ENCODE measurements at places on chromosomes 4 and X.

GRCh38 chr4:153023692-153024394, 87.7 kb downstream of the FHDC1 start:
- no peak for DNase-seq

GRCh38 chr4:2340272-2341061, 78.0 kb downstream of the ZFYVE28 start:
- DNase-seq, result no peak

DNA sequence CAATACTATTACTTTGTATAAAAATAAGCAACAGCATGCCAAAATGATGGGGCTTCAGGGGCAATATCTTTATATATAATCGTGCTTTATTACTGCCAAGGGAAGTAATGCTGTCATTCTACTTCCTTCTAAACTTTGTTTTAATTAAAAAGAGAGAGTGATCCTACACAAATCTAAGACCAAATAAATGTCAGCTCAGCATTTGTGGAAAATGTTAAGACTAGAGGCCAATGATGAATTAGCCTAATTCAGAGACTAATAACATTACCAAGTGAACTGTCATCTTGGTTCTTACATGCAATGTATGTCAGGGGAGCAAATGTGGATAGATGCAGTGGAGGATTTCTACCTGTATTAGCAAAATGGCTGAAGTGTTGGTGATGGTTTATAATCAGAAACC, 166.4 kb upstream of the PTCHD1 start:
- no peak for DNase-seq

DNA sequence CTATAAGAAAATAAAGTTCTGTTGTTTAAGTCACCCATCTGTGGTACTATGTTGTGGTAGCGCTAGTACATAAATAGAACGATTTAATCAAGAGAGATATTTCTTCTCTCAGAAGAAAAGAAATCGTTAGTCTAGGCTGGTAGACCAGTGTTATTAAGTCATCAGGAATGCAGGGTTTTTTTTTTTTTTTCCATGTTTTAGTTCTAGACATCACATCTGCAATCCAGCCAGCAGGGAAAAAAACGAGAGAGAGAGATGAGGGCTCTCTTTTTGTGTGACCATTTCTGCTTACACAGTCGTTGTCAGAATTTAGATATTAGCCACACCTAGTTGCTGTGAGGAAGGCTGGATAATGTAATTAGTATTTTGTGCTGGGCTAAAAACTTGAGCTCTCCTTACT, 417.4 kb downstream of the TMA16 start:
- DNase-seq, result no peak

GRCh38 chr4:166673911-166674310, 560.4 kb downstream of the SPOCK3 start:
- DNase-seq, result no peak

GRCh38 chr4:158496030-158496741, 25.5 kb upstream of the RXFP1 start:
- no peak for DNase-seq

DNA sequence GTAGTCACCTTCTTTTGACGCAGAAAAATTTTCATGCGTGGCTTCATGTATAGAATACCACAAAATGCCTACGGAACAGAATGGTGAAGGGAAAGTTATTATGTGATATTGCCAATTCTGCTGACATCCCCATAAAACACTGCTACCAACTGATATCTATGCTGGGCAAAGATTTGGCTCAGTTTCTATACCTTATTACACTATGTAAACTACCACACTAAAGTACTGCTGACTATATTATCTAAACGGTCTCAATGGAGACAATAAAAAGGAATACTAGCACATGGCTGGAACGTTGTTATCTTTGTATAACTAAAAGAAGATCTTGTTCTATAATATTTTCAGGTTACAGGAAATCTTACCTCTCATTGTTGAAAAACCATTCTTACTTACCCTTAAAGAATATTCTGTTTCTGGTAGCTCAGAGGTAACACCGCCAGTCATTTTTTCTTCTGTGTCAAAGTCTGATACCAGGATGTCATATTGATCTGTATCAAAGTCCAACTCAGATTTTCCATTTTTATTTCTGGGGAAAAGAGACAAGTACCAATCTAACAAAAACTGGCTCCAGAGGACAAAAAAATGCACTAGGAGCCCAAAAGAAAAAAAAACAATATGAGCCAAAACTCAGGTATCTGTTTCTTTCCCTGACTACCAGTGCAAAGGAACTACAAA, 18.9 kb downstream of the MORC4 start:
- DNase-seq, result no peak

GRCh38 chr4:18531731-18532130, 510.2 kb upstream of the LCORL start:
- no peak for DNase-seq

DNA sequence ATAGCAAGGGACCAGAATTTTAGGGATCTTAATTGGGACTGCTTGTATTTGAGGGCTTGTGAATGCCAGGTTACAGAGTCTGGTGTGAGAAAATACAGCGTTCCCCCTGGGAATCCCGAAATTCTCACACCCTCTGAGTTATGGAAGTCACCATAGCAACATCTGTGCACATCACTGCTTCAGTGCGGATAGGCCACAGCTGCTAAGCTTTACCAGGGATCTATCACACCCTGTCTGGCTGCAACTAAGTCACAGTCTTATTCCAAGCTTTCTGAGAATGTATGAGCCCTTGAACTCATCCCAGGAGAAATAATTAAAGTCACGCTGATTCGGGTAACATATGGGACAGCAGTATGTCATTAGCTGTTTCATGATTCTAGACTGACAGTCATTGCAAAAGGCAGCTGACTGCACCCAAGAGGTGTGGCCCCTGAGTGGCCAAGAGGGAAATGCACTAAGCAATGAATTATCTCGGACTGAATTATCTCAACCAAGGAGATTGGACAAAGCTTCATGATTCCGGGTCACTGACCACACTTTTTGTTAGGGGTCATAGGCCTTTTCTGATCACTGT, 46.7 kb upstream of the BTC start:
- no peak for DNase-seq

- no peak for DNase-seq
These were observed 169.9 kb downstream of the UGT8 start for GRCh38 chr4:114768501-114768900.

DNA sequence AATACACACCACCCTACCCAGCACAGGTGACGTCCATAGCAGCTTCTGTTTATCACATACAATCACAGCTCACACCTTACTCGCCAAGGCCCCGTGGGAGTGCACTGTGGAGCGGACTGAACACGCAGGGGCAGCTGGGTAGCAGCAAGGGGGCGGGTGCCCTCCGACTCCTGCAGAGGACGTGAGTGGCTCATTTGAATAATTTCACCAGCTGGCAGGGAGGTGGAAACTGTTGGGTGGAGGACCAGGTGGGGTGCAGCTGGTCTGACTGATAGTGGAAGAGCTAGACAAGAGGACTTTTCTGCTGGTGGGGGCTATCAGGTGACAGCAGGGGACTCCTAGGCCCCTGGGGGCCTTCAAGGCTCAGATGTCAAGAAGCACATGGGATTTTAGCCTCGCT, 16.3 kb downstream of the MAN2B2 start:
- no peak for DNase-seq

DNA sequence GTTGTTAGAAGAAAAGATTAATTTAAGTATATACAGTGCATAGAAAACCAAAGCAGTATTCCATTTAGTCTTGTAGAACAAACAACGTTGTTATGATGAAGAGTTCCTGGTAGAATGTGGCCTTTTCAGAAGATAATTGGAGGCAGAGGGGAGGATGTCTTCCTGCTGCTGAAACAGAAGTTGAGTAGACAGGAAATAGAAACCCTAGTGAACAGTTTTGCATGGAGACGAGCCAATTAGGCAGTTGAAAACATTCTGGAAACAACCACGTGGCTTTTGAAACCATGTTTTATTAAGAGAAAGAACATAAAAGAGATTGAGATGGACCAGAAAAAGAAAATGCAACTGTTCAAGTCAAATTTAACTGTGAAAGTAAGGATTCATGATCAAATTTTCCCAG, 325.2 kb downstream of the CAMK2D start:
- DNase-seq, result peak; percentile 57

DNA sequence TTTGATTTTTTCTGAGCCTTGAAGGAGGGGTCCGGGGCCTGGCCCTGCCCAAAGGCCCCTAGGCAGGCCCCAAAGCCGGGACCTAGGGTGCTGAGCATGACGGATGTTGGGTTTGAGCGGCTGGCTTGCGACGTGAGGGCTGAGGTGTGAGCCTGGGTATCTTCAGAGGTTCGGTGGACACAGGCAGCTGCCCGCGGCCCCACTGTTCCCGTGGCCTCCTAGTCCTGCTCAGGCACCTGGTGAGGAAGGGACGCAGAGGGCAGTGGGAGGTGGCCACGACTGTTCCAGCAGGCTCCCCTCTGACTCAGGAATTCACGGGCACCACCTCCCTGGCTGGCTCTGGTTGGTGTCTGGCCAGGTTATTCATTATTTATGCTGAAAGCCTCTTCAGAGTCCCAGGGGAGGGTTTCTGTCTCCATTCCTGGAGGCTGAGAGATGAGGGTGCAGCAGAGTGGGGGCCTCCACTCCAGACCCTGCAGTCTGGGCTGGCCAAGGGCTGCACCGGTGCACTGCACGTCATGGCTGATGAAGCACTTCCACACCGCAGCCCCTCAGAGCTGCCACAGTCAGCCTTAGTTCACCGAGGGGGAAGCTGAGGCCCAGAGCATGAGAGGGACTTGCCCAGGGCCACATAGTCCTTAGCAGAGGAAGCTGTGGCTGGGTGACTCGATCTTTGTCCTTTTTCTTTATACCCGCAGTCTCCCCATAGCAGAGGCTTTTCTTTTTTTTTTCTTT, 2.2 kb downstream of the MSANTD1 start:
- DNase-seq, result no peak

- no peak for DNase-seq
These were observed 41.3 kb upstream of the VCX start for GRCh38 chrX:7801711-7802110.

GRCh38 chr4:122045533-122045932, 93.7 kb upstream of the TRPC3 start:
- peak; percentile 91 for DNase-seq

- no peak for DNase-seq
These were observed 143.5 kb downstream of the CHM start for GRCh38 chrX:85903692-85904471.

- no peak for DNase-seq
These were observed 21.9 kb downstream of the RASL11B start for GRCh38 chr4:52883707-52884669.

- no peak for DNase-seq
These were observed 813.5 kb upstream of the SLIT2 start for GRCh38 chr4:19438233-19438632.

DNA sequence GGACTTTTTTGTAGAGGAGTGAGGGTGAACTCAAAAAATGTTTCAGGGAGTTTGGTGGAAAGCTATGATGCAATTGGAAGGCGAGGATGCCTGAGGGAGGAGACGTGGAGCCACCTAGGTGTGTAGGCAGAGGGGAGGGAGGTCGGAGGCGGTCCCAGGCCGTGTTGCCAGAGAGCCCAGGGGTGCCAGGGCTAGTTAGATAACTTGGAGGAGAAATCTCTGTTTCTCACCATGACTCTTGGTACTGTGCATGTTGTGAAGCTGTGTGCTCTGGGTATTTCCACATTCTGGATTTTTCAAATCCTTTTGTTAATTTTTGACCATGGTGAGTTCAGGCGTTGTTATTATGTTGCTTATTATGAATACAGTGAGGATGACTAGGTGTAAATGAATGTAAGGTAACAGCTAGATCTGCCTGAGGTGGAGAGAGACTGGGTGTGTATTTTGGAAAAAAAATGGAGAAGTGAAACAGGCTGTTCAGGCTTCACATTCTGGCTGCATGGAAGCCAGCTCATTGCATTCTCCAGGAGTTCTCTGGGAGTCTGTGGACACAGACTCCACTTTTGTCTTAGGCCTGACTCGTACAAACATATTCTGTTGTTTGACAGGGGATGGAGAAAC, 4.5 kb downstream of the RAB9A start:
- DNase-seq, result no peak

DNA sequence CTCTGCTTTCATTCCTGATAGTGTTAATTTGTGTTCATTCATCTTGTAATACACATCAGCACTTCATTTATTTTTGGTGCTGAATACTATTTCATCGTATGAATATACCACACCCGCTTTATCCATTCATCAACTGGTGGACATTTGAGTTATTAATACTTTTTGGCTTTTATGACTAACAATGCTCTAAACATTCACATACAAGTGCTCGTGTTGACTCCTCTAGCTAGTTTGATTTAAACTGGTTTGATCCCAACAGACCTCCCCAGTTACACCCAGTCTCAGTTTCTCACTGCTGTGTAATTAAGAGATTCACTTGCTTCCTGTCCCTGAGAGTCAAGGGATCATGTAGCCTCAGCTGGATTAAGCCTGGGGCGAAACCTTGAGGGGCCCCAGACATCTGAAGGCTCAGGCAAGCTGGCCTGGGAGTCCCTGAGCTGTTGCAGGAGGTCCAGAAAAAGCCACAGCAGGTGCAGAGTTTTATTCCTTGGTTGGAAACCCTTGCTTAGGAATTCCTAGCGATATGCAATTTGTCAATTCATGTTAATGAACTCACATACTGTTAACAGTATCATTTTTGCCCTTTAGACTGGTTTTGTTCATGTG, 52.8 kb upstream of the CLDN24 start:
- DNase-seq, result no peak

- no peak for DNase-seq
These were observed 31.5 kb downstream of the KLHL8 start for GRCh38 chr4:87188932-87189331.

GRCh38 chr4:44679060-44679459, 840 bp downstream of the GUF1 start:
- DNase-seq, result no peak

DNA sequence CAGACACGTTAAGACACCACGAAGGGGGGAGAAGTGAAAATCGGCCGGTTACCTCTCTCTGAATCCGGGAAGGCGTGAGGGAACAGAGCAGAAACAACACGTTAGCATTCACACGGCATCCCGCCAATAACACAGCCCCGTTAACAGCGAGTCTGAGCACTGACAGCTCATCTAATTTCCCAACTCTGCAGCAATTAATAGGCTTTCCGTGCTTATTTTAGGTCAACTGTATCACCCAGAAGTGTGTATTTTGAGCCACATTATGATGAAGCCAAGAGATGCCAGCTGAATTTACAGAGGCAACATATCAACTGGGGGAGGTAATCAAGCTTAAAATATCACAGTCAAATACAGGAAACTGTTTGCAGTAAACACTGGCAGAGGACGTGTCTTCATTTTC, 92.6 kb downstream of the NSUN7 start:
- DNase-seq, result no peak

DNA sequence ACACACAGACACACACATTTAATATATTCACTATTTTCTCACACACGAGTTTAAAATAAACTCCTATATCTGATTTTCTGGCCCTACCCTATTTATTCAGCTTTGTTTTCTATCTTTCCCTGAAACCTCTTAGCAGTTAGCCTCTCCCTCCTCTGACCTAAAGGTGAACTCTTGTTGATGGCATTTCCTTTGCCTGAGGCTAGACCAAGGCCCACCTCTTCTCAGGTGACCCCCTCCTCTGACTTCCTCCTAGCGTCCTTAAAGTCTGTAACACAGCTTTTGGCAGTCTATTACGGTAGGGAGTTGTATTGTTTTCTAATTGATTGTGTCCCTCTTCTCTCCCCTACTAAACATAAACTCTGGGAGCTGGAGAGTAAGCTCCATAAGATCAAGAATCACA, 1.7 kb upstream of the SRPX2 start:
- DNase-seq, result no peak

GRCh38 chrX:139581068-139581467, 50.5 kb downstream of the F9 start:
- no peak for DNase-seq

All from smooth muscle cell of the brain vasculature (primary cell).